ENCODE measurements at places on chromosomes 12 and 14.

DNA sequence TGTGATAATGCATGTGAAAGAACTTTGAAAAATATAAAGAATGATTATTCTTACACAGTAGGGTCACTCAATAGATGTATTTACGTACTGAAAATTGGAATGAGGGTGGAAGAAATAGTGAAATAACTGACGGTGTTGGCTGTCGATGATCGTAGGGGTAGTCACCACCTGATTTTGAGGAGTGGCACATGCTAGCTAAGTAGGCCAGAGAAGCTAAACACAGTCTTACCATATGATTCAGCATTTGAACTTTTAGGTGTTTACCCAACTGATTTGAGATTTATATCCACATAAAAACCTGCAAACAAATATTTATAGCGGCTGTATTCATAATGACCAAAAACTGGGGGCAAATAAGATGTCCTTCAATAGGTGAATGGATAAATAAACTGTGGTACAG lies 47.6 kb upstream of the HIF1A start:
- no peak for DNase-seq

- no peak for DNase-seq
Observed at GRCh38 chr12:70628701-70629480, 8.3 kb downstream of the PTPRB start.

GRCh38 chr14:105888784-105889665 lies 362.6 kb downstream of the TMEM121 start:
- no peak for DNase-seq

DNA sequence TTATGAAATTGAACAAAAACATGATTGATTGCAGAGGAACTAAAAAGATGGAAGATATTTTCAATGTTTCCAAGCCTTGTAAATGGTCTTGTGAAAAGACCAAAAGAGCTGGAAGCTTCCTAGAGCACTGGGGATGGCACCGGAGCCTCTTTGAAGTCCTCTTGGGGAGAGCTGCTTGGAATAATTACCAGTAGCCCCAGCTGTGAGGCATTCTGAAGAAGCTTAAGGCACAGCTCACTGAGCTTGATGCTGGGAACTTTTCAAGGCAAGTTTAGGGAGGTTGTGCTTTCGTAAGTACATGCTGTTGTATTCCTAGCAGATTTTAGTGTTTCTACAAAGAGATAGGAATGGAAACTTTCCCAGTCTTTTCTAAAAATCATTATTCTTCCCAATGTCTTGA lies 13.9 kb downstream of the PDZRN4 start:
- DNase-seq, result no peak

- no peak for DNase-seq
Observed at GRCh38 chr14:55502746-55503284, 62.4 kb upstream of the TBPL2 start.

GRCh38 chr12:121165316-121165715 lies 32.6 kb downstream of the P2RX7 start:
- DNase-seq, result no peak

DNA sequence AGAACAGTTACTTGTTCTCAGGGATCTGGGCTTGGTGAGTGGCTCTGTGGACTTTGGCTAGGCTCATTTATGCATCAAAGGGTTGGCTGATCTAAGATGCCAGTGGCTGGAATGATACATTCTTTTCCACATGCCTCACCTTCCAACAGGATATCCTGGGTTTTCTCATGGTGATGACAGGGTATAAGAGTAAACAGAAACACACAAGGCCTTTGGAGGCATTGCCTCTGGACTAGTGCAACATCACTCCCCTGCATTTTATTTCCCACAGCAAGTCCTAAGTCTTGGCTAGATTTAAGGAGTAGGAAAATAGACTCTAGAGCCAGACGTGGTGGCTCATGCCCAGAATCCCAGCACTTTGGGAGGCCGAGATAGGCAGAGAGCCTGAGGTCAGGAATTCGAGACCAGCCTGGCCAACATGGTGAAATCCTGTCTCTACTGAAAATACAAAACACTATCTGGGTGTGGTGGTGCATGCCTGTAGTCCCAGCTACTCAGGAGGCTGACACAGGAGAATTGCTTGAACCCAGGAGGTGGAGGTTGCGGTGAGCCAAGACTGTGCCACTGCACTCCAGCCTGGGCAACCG lies 47.9 kb downstream of the RPH3A start:
- DNase-seq, result no peak

DNA sequence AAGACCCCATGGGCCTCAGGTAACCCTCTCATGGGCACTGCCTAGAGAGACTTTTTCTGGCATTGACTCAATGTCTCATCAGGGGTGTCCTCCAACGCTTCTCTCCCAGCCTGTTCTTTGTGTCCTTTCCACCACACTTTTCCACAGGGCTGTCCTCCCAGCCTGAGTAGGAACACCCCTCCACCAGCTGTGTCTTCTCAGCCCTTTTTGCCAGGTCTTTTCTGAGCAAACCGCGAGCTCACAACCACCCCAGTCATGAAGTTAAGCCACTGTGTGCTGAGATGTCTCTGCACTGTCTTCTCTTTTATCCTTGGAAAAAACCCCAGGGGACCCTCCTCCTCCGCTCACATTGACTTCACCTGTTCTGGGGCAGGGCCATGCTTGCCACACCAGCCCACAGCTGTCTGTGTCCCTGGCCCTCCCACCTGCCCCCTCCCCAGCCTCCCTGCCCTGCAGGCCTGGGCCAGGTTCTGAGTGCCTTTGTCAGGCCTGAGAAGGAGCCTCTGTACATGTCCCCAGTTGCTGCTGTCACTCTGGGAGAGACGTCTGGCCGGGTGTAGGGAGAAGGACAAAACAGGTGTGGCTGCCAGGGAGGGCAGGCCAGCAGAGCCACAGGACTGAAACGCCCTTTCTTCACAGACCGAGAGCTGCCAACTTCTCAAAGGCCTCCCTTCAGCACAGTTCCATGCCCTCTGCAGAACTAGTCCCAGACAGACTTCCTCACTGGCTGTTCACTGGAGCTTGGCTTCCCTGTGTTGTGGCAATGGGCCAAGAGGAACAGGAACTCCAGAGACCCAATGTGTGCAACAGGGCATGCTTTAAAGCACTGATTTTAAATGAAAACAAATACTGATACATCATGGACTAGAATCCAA lies 50.5 kb upstream of the PNMA1 start:
- no peak for DNase-seq

GRCh38 chr14:74593241-74593953 lies 18.6 kb downstream of the LTBP2 start:
- no peak for DNase-seq

GRCh38 chr12:24960222-24960855 lies 11.4 kb upstream of the BCAT1 start:
- DNase-seq, result no peak

DNA sequence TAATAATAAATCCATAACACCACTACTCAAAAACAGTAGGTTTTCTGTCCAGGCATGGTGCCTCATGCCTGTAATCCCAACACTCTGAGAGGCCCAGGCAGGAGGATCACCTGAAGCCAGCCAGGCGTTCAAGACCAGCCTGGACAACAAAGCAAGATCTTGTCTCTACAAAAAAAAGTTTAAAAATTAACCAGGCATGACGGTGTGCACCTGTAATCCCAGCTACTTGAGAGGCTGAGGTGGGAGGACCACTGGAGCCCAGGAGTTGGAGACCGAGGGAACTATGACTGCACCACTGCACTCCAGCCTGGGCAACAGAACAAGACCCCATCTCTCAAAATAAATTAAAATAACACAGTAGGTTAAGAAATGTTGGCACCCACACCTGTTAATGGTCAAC lies 44.5 kb upstream of the AP4S1 start:
- DNase-seq, result no peak

DNA sequence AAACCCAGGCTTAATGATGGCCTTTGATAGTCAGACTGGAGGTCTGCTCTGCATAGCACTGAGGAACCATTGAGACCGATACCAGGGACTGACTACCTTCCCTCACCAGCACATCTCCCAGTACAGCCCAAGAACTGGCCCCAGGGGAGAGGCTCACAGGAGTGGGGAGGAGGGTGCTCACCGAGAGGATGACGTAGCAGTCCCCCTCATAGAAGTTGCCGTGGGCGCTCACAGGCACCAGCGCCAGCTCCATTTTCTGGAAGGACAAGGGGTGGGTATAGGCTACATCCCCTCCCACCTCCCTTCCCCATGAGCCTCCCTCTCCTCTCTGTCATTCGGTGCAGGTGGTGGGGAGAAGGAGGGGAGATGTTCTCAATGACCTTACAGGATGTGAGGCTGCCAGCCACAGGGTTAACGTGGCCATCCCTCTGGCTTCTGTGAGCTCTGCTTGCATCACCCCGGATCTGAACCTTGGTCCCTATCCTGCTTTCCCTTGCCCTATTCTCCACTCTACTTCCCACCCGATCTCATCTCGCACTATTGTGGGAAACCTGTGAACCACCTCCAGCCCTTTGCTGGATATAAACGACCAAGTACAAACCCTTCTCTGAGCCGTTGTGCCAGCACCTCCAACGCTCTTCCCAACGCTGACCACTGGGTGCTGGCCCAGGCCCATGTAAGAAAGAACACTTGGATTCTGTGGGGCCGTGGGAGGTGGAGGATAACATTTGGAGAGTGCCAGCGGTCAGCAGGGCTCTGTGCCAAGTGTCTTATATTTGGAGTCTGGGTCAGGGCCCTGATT lies 4.4 kb downstream of the AVIL start:
- DNase-seq, result no peak

- DNase-seq, result no peak
Observed at GRCh38 chr12:84117190-84117589, 795.4 kb downstream of the SLC6A15 start.

GRCh38 chr12:60501124-60501729 lies 905.4 kb downstream of the SLC16A7 start:
- no peak for DNase-seq

- DNase-seq, result no peak
Observed at GRCh38 chr12:70236990-70237389, 6.2 kb upstream of the CNOT2 start.

- no peak for DNase-seq
Observed at GRCh38 chr14:67186789-67187584, 2.3 kb upstream of the GARIN2 start.

GRCh38 chr14:24895622-24896021 lies 154.3 kb downstream of the STXBP6 start:
- no peak for DNase-seq

- no peak for DNase-seq
Observed at GRCh38 chr14:99747582-99748330, 45.5 kb upstream of the EML1 start.

GRCh38 chr12:107736914-107737313 lies 24.0 kb downstream of the PRDM4 start:
- DNase-seq, result no peak
